ENCODE measurements at places on chromosomes 1 and 21.

- DNase-seq, result no peak
Observed at GRCh38 chr1:167798952-167799351, 77.2 kb downstream of the MPZL1 start.

DNA sequence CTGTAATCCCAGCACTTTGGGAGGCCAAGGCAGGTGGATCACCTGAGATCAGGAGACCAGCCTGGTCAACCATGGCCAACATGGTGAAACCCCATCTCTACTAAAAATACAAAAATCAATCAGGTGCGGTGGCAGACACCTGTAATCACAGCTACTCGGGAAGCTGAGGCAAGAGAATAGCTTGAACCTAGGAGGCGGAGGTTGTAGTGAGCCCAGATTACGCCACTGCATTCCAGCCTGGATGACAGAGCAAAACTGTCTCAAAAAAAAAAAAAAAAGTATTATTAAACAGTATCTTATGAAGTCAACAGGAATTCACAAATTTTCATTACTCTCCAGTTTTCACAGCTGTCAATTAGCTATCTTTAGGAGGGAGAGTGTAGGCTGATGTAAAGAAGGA is 3.8 kb downstream of the ACBD6 start:
- no peak for DNase-seq

- DNase-seq, result no peak
Observed at GRCh38 chr1:10490286-10490970, 15.7 kb downstream of the PEX14 start.

- DNase-seq, result no peak
Observed at GRCh38 chr1:59436637-59437036, 139.7 kb downstream of the FGGY start.

DNA sequence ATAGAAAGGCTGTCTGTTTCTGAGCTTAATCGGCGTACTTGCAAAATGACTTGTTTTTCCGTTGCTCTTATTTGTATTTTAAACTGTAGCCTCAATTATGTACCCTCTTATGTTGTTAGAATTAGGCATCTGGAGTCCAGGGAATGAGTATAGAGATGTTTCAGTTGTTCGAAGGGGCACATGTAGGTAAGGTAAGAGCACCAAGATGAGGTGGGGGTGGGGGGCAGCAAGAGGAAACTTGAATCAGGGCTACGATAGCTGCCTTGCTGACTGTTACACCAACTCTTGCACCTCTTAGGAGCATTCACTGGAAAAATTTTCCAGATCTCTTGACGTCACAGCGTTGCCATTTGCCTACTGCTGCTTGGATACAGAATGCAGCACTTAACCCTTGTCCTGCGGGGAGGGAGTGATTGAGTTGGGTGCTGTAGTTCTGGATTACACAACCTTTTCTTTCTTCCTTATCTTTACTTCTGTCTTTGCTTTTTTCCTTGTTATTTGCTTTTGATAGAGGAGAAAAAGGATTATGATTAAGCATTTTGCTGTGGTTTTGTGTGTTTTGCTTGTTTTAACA is 3.2 kb downstream of the ATP1B1 start:
- peak; percentile 73 for DNase-seq

- DNase-seq, result no peak
Observed at GRCh38 chr1:11434926-11435325, 44.0 kb upstream of the DISP3 start.

- peak; percentile 24 for DNase-seq
Observed at GRCh38 chr1:174217787-174218574, 58.7 kb downstream of the RABGAP1L start.

GRCh38 chr1:119227456-119227855 is 87.0 kb upstream of the WARS2 start:
- no peak for DNase-seq

DNA sequence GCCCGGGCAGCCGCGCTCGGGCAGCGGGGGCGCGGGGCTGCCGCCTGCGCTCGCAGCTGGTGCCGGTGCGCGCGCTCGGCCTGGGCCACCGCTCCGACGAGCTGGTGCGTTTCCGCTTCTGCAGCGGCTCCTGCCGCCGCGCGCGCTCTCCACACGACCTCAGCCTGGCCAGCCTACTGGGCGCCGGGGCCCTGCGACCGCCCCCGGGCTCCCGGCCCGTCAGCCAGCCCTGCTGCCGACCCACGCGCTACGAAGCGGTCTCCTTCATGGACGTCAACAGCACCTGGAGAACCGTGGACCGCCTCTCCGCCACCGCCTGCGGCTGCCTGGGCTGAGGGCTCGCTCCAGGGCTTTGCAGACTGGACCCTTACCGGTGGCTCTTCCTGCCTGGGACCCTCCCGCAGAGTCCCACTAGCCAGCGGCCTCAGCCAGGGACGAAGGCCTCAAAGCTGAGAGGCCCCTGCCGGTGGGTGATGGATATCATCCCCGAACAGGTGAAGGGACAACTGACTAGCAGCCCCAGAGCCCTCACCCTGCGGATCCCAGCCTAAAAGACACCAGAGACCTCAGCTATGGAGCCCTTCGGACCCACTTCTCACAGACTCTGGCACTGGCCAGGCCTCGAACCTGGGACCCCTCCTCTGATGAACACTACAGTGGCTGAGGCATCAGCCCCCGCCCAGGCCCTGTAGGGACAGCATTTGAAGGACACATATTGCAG is 3.0 kb downstream of the ARTN start:
- DNase-seq, result peak; percentile 48

DNA sequence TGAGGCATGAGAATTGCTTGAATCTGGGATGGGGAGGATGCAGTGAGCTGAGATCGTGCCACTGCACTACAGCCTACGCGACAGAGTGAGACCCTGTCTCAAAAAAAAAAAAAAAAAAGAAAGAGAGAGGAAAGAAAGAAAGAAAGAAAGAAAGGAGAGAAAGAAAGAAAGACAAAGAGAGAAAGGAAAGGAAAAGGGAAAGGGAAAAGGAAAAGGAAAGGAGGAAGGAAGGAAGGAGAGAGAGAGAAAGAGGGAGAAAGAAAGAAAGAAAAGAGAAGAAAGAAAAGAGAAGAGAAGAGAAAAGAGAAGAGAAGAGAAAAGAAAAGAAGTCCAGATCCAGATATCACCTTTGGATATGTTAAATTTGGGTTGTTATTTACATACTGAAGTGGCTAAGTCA is 106.0 kb downstream of the DPYD start:
- DNase-seq, result no peak

GRCh38 chr1:180902541-180902940 is 10.2 kb upstream of the KIAA1614 start:
- no peak for DNase-seq

DNA sequence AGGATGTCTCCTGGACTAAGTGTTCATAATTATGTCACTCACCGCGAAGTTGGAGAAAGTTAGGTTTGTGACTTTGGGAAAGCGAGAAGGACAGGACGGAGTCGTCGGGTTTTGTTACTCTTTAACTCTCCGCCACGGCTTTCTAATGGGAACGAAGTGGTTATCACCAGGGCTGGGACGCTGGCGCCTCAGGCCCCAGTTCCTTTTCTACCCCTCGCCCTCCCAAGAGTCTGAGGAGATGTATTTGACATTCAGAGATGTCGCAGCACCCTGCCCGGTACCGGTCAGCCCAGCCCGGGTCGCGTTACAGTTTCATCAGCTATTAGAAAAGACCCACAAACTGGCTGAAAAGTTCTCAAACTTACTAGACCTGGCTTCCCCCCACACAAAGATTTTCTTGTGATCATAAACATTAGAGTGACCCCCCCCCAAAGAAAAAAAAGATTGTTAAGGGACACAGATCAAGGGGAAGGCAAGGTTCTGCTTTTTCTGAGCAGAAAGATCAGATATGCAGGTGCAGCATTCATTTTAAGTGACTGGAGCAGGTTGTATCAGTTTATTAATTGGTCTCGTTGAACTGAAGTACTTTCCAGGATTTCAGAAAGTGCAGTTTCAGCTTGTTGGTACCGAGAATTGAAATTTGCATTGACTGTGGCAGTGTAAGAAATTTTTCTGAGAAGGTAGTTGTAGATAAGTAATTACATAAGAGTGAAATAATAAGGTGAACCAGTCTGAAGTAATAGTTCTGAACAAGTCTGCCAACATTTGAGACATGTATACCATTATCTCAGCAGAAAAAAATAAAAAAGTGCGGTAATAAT is 859 bp upstream of the ZBTB18 start:
- no peak for DNase-seq

DNA sequence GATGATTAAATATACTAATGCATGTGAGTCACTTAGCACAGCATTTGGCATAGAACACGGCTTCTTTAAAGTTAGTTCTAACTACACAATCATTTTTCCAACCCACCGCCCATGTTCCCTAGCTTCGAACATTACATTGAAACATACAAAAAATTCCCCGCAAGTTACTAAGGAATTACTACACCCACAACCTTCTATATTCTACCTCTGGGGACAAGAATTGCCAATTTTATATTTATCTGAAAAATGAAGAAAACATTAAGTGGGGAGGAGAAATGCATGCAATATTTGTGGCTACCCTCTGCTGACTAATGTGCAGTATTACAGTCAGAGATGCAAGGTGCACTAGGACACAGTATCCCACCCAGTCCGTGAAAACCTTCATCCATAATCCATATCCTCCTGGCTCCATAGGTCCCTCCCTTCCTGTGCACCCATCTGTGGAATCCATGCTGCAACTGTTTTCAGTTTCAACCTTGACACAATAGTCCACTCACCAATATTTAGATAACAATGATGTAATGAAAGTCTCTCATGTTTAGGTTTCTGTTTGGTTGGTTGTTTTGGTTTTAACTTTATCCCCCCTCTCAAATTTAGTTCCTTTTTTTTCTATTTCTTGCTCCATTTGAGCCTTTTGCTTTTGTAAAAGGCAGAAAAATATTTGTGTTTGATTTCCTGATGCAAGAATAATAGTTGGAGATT is 31.6 kb downstream of the RGS5 start:
- DNase-seq, result peak; percentile 21

DNA sequence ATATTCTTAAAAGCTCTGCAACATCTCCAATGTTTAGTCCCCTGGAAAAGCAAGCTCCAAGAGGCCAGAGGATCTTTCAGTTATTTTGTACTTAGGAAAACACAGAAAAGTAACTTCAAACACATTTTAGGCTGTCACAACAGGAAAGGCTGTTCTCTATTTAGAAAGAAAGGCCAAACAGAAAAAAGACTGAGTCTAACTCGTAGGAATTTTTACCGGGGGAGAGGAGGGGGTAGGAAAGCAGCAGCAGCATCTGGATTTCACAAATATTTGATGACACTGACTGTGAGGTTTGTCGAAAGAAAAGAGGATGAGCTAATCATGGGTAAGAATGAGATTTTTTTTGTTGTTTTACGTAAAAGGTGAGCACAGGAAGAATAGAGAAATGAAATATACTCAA is 107.1 kb downstream of the EIF4G3 start:
- no peak for DNase-seq

DNA sequence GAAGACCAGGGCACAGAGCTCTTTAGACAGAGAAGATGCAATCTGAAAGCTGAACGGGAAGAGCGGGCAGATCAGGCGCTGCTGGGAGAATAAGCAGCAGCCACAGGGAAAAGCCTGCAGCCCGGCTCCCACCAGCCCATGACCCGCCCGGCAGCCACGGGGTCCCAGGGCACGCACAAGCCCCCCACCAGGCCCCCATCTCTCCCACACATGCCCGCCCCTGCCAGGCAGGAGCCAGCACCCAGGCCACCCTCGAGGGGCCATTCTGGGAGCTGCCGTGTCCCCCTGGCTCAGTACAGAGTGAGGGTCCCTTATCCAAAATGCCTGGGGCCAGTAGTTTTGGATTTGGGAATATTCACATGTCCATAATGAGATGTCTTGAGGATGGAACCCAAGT is 16.3 kb downstream of the SLC19A1 start:
- DNase-seq, result no peak

- no peak for DNase-seq
Observed at GRCh38 chr1:168202941-168203654, 22.7 kb upstream of the SFT2D2 start.

- DNase-seq, result no peak
Observed at GRCh38 chr1:203935321-203935720, 73.9 kb downstream of the SNRPE start.

- DNase-seq, result no peak
Observed at GRCh38 chr1:43976045-43976444, 1.3 kb downstream of the ATP6V0B start.

GRCh38 chr1:205774198-205775014 is 876 bp downstream of the RAB29 start:
- DNase-seq, result no peak

GRCh38 chr1:3321559-3322449 is 132.7 kb upstream of the ARHGEF16 start:
- DNase-seq, result no peak

DNA sequence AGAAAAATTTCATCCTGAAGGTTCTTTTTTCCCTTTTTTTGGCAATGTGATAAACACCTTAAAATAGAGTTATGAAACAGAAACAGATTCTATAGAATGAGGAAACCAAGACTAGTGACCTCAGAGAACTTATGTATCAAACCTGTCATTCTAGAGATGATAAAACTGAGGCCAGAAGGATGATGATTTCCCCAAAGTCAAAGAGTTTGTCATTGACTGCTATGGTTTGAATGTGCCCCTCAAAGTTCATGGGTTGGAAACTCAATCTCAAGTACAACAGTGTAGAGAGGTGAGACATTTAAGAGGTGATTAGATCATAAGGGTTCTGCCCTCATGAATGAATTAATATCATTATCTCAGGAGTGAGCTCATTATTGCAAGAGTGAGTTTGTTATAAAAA is 13.7 kb upstream of the BEND5 start:
- no peak for DNase-seq

- no peak for DNase-seq
Observed at GRCh38 chr1:200866521-200866920, 6.3 kb upstream of the GPR25 start.

DNA sequence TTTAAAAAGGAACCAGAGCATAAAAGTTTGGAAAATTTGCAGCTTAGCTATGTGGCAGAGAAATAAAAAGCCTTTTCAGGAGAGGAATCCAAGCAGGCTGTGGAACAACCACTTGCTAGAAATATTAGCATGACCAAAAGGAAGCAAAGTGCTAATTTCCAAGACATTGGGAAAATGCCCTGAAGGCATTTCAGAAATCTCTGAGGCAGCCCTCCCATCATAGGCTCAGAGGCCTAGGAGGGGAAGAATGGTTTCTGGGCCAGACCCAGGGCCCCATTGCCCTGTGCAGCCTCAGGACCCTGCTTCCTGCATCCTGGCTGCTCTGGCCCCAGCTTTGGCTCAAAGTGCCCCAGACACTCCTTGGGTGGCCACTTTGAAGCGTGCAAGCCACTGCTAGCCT is 56.8 kb downstream of the TENT5C start:
- no peak for DNase-seq

- DNase-seq, result no peak
Observed at GRCh38 chr1:3807769-3808168, 11.5 kb upstream of the LRRC47 start.

GRCh38 chr1:221040101-221040500 is 160.9 kb downstream of the HLX start:
- no peak for DNase-seq

- DNase-seq, result no peak
Observed at GRCh38 chr1:145936247-145936646, 9.0 kb upstream of the RBM8A start.

DNA sequence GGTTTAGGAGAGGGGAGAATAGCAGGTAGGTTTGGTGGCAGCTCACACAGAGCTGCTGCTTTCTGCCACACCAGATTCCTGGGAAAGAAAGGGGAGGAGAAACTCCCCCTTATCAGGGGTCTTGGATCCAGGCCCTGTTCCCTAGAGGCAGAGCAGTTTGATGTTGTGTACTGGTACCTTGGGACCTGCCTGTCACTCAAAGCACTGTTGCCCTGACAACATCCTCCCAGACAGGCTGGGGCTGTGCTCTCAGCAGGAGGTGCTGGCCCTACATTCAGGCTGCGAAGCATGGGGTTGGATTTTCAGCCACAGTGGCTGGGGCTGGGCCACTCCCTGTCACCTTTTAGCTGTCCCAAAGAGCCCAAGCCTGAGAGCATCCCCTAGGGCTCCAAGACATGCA is 188.0 kb downstream of the GRIK3 start:
- DNase-seq, result no peak

- DNase-seq, result no peak
Observed at GRCh38 chr21:39144191-39144590, 39.1 kb downstream of the PSMG1 start.

Data from NCI-H774 (cell line).